ENCODE measurements at places on chromosomes 16 and 17.

DNA sequence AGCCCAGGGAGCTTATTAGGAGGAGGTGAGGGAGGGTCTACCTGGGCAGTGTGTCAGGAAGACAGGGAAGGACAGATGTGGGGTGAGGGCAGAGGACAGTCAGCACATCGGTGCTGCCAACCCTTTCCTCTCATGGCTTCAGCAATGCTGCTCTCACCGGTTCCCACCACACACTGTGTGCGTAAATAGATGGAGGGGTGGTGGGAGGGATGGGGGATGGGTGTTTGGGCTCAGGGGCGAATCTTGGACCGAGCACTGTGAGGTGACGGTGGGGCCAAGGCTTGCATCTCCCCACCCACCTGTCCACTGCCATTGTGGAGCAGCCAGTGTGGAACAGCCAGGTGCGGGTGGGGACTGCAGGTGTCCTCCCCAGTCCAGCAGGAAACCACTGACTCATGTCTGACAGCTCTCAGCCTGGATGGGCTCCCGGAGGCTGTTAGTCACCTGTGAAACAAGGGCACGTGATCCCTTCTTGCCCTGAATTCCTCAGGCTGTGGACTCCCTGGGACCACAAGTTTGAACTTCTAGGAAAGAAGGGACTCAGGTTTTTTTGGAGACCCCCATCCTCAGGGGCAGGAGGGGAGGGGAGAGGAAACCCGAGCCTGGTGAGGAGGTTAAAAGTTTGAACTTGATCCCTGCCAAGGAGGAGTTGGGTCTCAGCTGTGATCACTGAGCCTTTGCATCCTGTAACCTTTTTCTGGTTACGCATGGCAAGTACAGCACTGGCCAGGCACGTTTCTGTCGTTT, 42.7 kb upstream of the SMPD3 start:
- H3K4me3 ChIP-seq: no peak overlapping the region
- no peak overlapping the region for H3K27ac ChIP-seq
- no peak for DNase-seq
- no peaks in the 10 kb centered on the region for H3K36me3 ChIP-seq

GRCh38 chr17:49280061-49280460, 49.5 kb upstream of the PHOSPHO1 start:
- no peaks in the 10 kb centered on the region for H3K4me1 ChIP-seq
- DNase-seq: no peak
- no peak overlapping the region for H3K4me3 ChIP-seq

DNA sequence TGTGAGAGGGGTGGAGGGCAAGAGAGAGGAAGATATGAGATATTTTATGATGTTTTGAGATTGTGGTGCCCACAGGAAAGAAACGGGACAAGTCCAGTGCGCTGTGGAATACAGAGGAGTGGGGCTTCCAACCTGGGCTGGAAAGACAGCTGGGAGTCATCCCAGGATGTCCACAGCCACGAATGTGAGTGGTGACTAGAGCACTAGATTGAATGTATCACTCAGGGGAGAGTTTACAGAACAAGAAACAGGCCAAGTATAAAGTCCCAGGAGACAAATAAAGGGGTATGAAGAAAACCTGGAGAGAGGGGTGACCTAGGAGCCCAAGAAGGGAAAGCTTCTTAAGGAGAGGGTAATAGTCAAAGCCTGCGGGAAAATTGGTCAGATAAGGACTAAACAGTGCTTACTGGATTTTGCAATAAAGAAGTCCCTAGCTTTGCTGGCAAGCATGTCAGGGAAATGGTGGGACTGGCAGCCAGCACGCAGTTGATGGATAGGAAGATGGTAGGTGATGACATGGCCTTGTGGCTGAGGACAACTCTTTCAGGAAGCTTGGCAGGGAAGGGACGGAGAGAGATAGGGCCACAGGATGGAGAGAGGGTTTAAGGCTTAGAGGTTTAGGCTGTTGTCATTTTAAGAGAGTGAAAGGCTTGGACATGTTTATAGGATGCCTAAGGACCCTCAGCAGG, 114.5 kb downstream of the AXIN2 start:
- H3K36me3 ChIP-seq: no peaks in the 10 kb centered on the region
- no peak overlapping the region for H3K27ac ChIP-seq
- no peak overlapping the region for H3K4me3 ChIP-seq
- no peaks in the 10 kb centered on the region for H3K4me1 ChIP-seq
- H3K27me3 ChIP-seq: no peaks in the 10 kb centered on the region

GRCh38 chr17:10216213-10216938, 18.0 kb upstream of the GAS7 start:
- DNase-seq: no peak
- H3K27me3 ChIP-seq: no peaks in the 10 kb centered on the region
- no peak overlapping the region for H3K27ac ChIP-seq
- H3K4me1 ChIP-seq: no peaks in the 10 kb centered on the region
